Stimulated activated CD4-positive, alpha-beta T cell treated with anti-CD3 and anti-CD28 coated beads, Interleukin-12 subunit alpha, Interleukin-12 subunit beta, amount 100 ng/mL, for 48 hours (primary cell): ENCODE measurements at places on chromosomes 4 and X.

GRCh38 chrX:9495496-9495895 lies 30.6 kb downstream of the TBL1X start:
- DNase-seq: no peak

DNA sequence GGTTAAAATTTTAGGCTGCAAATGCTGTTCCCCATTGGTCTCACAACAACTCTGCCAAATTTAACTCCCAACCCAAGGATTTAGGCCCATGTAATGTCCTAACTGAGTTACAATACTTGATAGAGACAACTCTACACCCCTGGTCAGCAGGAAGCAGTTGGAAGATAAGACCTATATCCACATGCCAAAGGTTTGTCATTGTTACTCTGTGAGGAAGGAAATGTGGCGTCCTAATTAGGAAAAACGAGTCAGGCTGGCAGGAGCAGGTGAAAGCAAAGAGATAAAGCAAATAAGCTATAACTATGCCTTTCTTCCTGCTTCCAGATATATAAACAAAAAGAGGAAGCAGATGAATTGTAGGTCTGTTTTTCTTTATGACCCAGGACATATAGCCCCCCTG lies 69.1 kb downstream of the SPIN4 start:
- DNase-seq: no peak

DNA sequence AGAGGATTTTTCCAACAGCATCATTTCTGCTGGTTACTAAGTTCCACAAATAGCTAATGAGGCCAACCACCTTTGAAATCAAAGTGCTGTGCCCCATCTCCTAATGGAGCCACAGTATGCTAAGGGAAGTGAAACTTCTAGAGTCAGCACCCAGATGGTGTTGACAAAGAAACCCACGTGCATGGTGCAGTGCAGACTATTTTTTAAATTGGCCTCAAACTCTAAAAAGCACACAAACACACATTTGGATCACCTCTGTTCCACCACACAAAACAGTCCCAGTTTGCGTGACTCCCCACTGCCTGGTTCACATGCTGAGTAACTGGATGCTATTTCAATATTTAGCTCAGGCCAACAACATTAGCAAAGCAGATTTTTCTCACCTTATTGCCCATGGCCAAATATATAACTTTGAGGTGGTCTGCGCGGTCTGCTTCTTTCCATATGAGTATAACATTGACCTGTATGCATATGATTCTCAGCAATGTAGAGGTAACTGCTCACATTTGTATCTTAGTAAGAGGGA lies 69.9 kb downstream of the AMELX start:
- DNase-seq: no peak

DNA sequence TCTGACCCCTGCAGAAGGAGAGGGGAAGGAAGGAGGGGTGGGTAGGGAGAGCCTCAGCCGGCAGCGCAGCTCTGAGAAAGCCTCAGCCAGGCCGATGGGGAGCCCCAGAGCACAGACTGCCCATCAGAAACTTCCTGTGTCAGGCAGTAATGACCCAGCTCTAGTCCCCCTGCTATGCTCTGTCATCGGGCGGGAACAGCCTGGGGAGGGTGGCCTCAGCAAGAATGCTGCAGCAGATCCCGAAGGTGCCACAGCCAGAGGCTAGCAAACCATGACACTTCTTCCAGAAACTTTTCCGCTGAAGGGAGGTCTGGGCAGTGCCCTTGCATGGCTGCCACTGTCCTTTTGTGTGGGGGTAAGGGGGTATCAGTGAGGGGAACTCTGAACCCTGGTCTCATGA lies 279.0 kb downstream of the BCOR start:
- no peak for DNase-seq

DNA sequence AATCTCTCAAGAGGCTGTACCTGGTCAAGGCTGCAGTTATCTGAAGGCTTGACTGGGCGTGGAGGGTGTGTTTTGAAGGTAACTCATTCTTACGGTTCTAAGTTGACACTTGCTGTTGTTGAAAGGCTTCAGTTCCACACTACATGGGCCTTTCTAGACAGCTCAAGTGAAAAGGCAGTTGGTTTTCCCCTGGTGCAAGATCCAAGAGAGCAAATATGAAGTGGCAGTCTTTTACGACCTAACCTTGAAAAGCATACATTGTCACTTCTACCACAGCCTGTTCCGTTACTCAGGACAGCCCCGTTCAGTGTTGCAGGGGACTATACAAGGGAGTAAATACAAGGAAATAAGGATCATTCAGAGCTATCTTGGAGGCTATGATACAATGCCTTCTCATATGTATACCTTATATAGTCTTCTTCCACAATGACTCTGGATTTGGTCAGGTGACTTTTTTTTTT lies 46.2 kb downstream of the PDS5A start:
- no peak for DNase-seq

DNA sequence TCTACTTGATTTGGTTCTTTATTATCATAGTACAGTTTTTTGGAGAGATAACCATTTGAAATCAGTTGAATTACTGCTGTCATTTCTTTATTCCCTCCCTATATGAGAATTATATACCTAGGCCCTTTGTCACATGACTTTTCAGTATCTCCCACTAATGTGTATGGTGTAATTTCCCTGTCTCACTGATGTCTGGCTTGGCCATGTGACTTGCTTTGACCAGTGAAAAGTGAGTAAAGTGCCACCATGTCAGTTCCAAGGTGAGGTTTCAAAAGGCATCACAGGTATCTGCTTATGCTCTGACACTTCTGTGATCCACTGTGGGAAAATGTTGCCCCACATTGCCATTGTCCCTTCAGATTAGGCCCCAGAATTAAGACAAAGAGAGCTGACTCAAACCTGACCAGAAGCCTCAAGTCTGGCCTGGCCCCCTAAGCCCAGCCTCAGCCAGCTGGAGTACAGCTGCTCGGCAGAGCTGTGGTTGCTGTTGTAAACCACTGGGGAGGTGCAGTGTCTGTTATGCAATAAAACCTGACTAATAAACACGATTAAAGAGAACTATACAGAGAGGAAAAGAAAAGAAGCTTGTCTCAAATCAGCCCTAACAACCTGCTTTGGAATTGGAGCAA lies 27.5 kb downstream of the SETD7 start:
- DNase-seq: no peak

GRCh38 chr4:11407551-11407950 lies 21.1 kb downstream of the HS3ST1 start:
- DNase-seq: no peak

DNA sequence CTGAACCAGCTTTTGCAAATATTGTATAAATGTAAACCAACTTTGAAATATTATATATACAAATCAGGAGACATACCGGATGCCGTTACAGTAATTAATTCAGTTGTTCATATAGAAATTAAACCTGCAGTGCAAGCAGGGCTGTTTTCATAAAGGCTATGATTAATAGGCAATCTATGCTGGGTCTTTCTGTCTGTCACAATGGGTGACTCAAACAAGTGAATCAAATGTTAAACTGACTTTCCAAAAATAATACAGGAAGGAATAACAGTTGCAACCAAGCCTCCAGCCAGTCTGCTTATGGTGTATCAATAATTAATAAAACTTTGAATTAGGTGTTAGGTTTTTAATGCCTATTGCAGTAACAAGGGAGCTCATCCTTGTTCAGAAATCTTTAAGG lies 43.9 kb downstream of the GABRB1 start:
- DNase-seq: no peak

- DNase-seq: no peak
Observed at GRCh38 chr4:148740701-148741100, 298.5 kb upstream of the NR3C2 start.

- DNase-seq: no peak
Observed at GRCh38 chrX:109830704-109831206, 97.7 kb upstream of the ACSL4 start.

DNA sequence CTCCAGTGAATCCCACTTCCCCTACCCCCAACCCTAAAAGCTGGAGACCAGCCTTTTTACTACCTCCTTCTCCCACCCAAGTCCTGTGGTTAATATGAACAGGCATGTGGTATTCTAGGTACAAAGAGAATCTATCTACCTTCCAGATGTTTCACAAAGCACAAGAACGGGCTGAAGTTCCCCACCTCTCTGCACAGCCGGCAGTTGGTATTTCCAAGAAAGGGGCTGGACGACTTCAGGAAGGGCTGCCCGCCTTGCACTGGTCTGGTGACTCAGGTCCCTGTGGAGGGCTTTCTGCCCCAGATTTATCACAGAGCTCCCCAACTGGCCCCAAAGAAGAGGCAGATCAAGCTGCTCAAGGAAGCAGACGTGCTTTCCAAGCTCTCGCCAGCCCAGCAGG lies 4.5 kb downstream of the FAM47E start:
- DNase-seq: no peak

- no peak for DNase-seq
Observed at GRCh38 chr4:88628746-88629145, 36.5 kb downstream of the HERC3 start.

GRCh38 chr4:174396599-174397110 lies 112.9 kb downstream of the CEP44 start:
- no peak for DNase-seq

DNA sequence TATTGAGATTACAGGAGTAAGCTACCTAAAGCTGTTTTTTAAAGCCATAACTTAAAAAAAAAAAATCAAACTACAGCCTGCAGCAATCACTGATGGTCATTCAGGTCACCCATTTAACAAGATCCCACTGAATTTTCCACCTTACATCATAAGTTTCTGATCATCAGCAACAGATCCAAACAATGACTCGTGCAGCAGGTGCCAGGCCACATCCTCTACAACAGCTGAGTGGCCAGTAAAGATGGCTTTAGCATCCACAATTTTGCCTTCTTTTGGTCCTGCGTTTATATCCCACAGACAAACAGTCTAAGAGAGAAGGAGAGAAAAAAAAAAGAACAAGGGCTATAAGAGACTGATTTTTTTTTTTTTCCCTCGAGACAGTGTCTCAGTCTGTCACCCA lies 16.6 kb downstream of the RBBP7 start:
- no peak for DNase-seq

- DNase-seq: no peak
Observed at GRCh38 chr4:101555341-101555880, 208.1 kb upstream of the PPP3CA start.

DNA sequence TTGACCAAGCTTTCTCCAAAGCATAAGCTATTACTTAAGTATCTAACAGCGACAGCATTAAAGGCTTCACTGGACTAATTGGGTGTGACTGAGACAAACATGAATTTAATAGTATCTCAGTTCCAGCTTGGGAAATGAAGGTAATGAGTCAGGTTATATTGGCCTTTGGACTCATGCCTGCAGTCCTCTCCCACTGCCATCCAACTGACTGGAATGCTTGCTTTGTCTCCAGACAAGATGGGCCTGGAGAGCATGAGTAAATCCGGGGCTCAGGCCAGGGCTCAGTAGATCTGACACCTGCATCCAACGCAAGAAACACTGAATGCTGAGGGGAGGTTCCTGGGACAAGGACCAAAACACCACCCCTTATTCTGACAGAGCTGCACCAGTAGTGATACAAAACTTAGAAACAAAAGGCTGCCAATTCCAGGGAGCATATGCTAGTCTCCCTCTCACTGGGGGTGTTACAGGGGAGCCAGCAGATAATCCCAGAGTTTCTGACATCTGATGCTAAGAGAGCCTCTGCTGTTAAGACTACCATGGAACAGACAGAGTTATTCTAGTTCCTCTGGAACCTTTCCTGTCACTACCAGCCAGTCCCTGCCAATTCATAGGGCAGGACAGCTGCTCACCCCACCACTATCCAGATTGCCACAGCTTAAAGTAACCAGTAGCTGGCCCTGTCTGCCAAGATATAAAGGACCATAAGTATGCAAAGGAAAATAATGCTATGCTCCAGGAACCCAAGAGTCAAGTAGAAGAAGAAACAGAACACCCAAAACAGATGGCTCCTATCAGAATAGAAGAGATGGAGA lies 293.8 kb downstream of the IQCM start:
- no peak for DNase-seq

GRCh38 chr4:123667496-123667895 lies 270.9 kb downstream of the SPRY1 start:
- DNase-seq: no peak

DNA sequence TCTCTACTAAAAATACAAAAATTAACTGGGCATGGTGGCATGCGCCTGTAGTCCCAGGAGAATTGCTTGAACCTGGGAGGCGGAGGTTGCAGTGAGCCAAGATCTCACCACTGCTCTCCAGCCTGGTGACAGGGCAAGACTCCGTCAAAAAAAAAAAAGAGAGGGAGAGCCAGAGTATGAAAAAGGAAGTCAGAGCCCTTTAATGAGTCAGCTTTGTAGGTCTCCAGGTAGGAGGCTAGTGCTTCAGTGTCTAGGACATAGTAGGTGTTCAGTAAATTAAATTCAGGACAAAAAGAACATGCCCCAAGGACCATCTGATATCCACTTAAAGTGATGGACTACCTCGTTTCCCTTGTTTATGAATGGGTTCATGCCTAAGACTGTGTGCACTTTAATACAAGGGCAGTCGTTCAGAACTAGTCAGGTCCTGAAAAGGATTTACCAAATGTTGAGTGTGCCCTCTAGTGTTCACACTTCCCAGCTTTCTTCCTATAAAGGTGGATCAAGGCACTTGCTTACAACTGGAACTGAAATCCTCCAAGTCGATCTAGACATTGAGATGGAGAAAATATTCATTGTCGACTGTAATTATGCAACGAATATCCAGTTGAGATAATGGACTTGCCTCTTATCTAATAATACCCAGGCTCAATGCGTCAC lies 29.0 kb downstream of the F9 start:
- DNase-seq: no peak

DNA sequence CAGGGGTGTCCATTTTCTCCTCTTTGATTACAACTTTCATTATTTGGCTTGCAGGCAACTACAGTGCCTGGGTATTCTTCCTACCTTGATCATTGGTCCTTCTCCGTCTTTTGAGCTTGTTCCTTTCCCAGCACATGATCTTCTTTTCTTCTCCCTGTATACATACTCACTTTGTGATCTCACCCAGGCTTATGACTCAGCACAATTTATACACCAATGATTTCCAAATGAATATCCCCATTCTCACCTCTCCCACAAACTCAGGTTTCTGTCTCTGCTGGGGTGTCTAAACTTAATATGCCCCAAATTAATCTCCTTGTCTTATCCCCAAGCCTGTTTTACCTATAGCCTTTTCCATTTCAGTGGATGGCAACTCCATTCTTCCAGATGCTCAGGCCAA lies 19.5 kb upstream of the C4orf54 start:
- no peak for DNase-seq

DNA sequence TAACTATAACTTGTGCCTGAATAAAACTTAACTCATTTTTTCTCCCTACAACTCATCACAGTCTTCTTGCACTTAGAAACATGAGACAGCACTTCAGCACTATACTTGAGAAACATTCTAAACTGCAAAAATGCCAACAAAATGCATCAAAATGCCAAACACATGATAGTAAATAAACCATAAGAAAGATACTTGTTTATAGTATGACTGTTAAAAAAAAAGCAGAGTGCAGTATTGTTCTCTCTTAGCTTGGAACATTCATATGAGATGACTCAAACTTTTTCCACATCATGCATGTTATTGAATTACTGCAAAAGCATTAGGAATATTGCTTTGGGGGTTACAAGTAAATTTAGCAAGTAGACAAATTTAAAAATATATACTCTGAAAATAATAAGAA lies 135.7 kb upstream of the ANXA10 start:
- DNase-seq: no peak

DNA sequence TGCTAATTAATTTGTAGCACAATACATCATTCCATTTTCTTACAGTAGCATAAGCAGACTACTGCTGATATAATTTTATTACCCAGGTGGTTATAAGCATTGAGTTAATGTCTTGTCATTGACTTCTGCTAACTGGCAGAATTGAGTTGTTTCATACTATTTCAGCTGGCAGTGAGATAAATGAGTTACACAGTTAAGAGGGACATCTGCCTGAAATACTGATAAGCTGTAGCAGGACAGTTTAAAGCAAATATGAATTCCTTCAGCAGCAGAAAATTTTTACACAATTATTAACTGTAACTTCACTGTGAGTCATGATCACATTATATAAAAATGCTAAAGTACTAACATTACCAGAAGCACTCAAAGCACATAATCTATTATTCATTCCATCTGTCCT lies 326.8 kb downstream of the INPP4B start:
- DNase-seq: no peak
